Cardiac septum (tissue), 1 donor: ENCODE measurements at places on chromosomes 5 and 9. TPM values are rescaled to one million over a fixed set of nuclear protein-coding genes. Genes with fewer than 3 reads are reported as not detected.

DNA sequence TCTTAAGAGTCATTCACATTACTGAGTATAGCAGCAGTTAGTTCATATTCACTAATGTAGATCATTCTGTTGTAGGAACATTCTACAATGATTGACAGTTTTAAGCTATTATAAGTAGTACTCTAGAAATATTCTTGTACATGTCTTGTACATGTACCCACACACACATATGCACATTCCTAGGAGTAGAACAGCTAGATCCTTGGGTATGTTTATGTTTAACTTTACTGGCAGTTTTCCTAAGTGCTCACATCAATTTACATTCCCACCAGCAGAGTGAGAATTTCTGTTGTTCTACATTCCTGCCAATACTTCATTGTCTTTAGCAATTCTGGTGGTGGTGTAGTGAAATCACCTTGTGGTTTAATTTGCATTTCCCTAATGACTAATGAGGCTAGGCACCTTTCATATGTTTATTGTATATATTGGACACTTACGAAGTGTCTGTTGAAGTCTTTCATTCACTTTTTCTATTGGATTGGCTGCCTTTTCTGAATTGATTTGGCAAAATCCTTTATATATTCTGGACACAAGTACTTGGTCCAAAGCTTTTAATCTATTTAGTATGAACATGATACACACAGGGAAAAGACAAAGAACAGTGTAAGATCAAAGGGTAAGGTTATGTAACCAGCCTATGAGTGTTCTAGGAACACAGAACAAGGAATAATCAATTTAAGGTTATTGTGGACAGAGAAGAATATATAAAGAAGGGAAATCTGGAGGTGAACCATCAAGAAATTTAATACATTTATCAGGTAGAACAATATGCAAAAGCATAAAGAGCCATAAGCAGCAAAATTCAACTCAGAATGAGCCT lies 95.6 kb downstream of the MLLT3 start:
- DNase-seq = no peak

GRCh38 chr9:75085640-75086039 lies 2.3 kb downstream of the NMRK1 start:
- no peak for DNase-seq

Gene FGD3
- total RNA-seq = 2.6 TPM

DNA sequence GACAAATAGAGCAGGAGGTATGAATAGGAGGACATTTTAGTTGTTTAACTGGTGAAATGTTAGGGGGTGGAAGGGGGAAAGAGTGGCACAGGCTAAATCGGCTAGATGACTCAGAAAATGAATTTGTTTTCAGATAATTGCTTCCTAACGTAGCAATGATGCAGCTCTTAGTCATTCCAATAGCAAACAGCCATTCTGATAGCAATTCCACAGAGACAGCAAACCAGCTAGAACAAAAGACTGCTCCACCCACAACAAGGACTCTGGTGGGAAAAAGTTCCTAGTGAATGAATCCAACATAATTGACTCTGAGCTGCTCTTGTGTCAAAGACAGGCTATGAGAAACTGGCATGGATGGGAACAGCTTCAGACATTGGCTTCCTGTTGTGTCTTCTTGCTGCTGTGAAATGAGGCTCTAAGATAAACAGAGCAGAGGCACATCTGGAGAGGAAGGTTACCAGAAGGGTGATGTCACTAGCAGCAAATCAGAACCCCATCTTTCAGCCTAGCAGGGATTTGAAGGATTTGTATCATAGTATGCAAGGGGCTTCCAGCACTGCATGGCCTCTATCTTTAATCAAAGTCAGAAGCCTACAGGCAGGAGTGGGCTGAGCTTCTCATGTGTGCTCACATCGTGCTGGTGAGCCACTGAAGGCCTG lies 28.1 kb upstream of the F2RL1 start:
- DNase-seq = no peak

DNA sequence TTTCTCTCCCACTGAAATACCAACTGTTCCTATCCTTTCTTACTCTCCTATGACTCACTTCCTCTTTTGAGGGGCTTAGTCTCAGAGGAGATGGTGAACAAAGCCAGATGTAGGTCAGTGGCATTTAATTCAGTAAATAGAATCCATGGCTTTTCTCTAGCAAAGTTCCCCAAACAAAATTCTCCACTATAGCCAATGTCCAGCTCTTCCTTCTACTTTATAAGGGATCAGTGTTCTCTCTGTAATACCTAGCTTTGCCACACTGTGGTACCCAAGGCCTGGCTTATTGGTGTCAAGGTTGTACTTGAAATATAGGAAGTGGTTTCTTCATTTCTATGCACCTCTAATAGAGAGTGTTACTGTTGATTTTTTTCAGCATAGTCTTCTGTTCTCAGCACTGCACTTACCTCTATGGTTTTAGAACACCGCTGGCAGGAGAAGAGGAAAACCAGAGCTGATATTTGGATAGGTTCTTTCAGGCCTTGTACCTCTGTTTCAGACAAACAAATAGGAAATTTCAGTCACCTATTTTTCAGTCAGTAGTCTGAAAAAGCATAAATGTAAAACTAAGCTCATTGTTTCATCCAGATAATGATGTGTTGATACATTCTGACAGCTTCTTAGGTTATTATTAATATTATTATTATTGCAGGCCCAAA lies 40.6 kb upstream of the ITGA2 start:
- no peak for DNase-seq

Gene IL6ST
- 131 TPM for total RNA-seq

Gene MARCOL
- total RNA-seq = not detected
